ENCODE measurements at places on chromosomes 5 and 9.

- no peak for DNase-seq
Observed at GRCh38 chr5:121489972-121490371, 361.7 kb upstream of the FTMT start.

GRCh38 chr9:133059623-133060022, 2.2 kb upstream of the CEL start:
- no peak for DNase-seq

GRCh38 chr5:53678981-53679660, 118.7 kb downstream of the NDUFS4 start:
- DNase-seq, result no peak

GRCh38 chr9:20333991-20334390, 288.3 kb downstream of the MLLT3 start:
- no peak for DNase-seq

- DNase-seq, result peak; percentile 36
Observed at GRCh38 chr5:133612249-133612860, at the start of gene FSTL4. Gene FSTL4, minus strand, starts transcription at chr5:133612541.

DNA sequence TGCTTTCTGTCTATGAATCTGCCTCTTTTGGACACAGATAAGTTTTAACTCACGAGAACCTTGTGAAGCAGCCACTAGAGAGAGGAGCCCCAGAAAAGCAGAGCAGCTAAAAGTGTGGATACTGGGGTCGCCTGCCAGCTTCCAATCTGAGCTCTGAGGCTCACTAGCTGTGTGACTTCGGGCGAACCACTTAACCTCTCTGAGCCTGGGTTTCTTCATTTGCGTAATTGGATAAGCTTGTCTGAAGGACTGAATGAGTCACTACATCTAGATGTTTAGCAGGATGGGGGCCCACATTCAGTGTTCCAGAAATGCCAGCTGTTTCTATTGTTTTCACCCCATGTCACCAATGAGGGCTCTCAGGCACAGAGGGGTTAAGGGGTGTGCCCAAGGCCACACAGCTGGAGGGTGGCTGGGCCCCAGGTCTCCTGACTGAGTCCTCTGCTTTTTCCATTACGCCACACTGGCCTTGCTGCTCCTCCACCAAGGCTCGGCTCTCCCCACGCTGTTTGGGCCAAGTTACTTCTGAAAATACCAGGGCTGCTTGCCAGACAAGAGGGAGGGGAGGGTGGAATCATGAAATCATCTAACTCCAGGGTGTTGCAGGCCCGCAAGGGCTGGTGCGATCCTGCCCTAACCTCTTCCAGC, 36.2 kb downstream of the SH3PXD2B start:
- DNase-seq, result no peak

- no peak for DNase-seq
Observed at GRCh38 chr9:117395151-117395650, 19.7 kb downstream of the ASTN2 start.

DNA sequence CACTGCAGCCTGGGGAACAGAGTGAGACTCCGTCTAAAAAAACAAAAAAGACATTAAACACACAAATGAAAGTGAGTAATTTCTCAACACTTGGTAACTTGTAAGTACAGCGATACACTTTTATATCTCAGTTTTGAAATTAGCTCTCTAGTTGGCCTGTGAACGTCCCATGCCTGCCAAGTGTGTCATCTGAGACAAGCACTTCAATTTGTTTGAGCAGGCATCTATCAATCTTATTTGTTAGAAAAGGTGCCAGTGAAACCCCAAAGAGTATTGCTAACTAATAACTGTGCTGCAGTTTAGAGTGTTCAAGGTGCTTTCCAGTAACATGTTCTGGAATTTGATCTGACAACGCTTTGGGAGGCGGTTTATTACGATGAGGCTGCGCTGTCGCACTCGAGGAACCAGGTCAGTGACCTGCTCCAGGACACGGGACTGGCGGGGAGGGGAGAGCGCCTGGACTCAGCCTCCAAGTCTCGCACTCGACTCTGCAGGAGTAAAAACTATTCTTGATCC, 1.1 kb upstream of the SPIN1 start:
- DNase-seq, result no peak

GRCh38 chr9:5953743-5954707, 61.4 kb downstream of the RANBP6 start:
- no peak for DNase-seq

Measured in NCI-H460 (cell line).